Epithelial cell of esophagus (primary cell): ENCODE measurements at places on chromosomes 7 and 10.

DNA sequence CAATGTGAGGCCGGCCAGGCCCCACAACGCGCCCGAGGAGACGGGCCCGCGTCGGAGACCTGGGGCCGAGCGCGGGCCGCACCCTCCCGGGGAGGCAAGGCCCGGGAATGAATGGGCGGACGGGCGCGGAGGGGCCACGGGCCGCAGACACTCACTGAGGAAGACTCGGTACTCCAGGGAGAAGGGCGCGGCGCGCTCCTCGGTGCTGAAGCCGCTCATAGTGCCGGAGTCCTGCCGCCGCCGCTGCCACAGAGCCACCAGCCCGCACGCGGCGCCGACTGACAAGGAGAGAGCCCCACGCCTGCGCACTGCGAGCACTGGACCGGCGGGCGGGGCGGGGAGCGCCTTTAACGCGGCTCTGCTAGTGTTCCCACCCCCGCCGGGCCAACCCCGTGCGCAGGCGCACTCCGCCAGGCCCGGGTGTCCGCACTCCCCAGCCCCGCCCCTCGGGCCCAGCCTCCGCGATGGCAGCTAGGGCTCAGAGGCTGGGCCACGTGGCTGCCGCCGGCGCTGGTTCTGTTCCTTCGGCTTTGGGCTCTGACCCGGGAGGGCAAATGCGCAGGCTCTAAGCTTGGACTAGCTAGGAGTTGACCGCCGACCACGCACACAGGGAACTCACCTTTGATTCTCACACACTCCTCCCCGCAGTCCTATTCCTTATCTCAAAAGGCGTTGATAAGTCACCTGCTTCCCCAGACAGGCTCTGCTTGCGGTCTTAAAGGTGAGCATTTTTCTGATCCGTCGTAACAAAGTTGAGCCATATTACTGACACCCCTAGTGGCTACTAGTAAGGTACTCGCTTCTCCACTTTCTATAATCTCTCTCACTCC lies at the start of gene PPA1:
Gene PPA1, minus strand, starts transcription at position 321 of the 830 bp plus-strand sequence. Its CDS starts 102 bp downstream, at position 219.
- peak; percentile 97 for DNase-seq

DNA sequence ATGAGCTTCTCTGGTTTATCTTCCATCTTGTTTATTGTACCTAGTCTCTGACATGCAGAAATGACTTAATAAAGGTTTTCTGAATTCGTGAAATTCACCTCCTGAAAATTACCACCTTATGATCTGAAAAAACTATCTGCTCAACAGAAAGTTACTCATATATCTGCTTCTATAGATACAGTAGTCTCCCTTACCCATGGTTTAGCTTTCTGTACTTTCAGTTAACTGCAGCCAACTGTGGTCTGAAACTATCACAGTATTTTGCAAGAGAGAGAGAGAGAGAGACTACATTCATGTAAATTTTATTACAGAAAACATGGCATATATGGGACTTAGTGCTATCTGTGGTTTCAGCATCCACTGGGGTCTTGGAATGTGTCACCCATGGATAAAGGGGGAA lies 909.0 kb upstream of the C7orf33 start:
- DNase-seq, result no peak

DNA sequence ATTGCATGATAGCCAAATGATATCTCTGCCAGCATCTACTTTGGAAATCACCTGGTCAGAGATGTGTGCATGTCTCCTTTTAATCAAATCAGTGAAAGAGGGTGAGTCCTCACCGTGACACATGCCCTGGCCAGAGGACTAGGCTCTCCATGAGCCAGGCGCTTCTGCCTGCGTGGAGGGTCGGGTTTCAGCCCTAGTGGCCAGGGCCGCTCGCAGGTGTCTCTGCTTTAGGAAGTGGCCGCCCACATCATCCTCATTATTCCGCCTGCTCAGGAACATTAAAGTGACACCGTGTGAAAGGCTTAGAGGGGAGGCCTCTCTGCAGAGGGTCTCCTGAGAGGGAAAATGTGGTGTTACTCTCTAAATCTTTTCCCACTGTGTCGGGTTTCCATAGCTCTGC lies 173.6 kb upstream of the PRKCQ start:
- DNase-seq, result no peak

GRCh38 chr10:132876131-132876860 lies 66.1 kb downstream of the CFAP46 start:
- DNase-seq, result no peak

- no peak for DNase-seq
Measured at GRCh38 chr10:120634659-120635058, 177.6 kb downstream of the PLPP4 start.

- DNase-seq, result no peak
Measured at GRCh38 chr7:4256286-4256685, 425.8 kb upstream of the FOXK1 start.

DNA sequence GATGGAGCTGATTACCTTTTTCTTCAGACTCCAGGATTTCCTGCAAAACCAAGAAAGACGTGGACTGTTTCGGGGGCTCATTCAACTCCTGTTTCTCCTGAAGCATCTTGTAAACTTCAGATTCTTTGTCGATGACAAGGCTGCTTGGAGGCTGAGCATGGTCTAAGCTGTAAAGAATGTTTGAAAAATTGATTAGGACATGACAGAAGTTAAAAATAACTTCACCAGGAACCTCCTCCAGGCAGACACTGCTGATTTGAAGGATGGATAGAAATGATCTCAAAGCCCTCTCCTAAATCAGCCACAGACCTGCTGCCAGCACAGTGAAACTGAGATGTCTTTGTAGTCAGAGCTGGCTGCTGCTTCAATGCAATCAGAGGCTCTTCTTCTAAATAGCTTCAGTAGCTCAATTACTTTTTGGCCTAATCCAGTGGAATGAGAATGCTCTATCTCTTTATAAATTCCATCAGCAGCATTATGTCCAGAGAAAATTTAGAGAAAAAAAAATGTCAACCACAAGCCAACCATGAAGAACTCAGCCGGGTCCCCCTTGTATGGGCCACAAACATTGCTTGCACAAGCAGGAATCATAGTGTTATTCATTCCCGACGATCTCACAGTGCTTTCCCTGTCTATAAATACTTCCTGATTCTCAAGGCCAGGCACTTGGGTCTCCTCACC lies 43.5 kb downstream of the PDLIM1 start:
- DNase-seq, result peak; percentile 61

GRCh38 chr10:70691611-70692010 lies 19.3 kb downstream of the ADAMTS14 start:
- no peak for DNase-seq

- DNase-seq, result peak; percentile 64
Measured at GRCh38 chr7:3897430-3898372, 596.6 kb downstream of the SDK1 start.

GRCh38 chr10:90988802-90989201 lies 67.9 kb upstream of the ANKRD1 start:
- DNase-seq, result no peak

DNA sequence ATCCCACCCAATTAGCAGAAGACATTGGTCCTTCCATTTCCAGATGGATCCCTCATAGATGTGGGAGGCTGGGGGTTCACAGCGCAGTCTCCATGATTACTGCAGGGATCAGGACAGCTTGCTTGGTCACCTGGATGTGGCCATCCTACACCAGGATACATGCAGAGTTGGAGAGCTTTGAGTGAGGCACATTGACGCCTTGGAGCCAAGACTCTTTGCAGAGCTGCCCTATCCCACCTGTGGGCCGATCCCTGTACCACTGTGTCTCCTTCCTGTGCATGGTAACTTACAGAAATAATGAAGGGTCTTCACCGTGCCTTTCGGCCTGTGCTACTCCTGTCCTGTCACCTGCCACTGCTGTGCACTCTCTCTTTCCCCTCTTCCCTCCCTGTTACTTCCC lies 444.8 kb downstream of the GLRX3 start:
- DNase-seq, result no peak

DNA sequence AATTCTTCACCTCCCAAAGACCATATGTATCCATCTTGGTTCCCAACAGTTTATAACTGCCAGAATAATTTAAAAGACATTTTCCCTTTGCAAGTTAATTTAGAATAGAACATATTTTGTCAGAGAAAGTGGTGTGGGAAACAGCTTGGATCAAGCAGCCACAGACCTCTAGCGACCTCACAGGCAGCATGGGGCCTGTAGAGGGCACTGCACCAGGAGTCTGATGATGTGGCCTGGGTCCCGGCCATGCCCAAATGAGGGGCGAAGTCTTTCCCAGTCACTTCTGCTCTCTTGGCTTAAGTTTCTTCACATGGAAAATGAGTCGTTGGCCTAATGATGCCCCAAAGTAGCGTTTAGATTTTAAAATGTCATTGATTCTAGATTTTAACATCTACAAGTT lies 243.2 kb downstream of the SDK1 start:
- DNase-seq, result no peak

- no peak for DNase-seq
Measured at GRCh38 chr7:42924223-42924838, 7.6 kb downstream of the PSMA2 start.

DNA sequence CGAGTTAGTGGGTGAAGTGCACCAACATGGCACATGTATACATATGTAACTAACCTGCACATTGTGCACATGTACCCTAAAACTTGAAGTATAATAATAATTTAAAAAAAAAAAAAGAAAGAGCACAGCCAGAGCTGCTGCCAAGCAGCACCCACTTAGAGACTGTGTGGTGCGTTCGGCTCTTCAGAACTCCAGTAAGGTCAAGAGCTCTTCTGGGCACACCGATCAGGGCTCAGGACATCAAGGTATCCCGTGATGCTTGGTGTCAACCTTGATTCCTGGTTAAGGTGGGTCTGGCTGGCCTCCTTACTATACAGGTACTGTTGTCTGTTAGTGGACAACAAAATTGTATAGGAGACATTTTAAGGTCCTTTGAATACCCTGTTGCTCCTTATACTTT lies 385.7 kb upstream of the AKR1E2 start:
- no peak for DNase-seq
